ENCODE measurements at places on chromosomes 11 and 22. TPM values are rescaled to one million over a fixed set of nuclear protein-coding genes. Genes with fewer than 3 reads are reported as not detected.

GRCh38 chr11:24531528-24531927 is 34.7 kb downstream of the LUZP2 start:
- DNase-seq = no peak

Gene MMP12
- polyA plus RNA-seq = 4.2 TPM

DNA sequence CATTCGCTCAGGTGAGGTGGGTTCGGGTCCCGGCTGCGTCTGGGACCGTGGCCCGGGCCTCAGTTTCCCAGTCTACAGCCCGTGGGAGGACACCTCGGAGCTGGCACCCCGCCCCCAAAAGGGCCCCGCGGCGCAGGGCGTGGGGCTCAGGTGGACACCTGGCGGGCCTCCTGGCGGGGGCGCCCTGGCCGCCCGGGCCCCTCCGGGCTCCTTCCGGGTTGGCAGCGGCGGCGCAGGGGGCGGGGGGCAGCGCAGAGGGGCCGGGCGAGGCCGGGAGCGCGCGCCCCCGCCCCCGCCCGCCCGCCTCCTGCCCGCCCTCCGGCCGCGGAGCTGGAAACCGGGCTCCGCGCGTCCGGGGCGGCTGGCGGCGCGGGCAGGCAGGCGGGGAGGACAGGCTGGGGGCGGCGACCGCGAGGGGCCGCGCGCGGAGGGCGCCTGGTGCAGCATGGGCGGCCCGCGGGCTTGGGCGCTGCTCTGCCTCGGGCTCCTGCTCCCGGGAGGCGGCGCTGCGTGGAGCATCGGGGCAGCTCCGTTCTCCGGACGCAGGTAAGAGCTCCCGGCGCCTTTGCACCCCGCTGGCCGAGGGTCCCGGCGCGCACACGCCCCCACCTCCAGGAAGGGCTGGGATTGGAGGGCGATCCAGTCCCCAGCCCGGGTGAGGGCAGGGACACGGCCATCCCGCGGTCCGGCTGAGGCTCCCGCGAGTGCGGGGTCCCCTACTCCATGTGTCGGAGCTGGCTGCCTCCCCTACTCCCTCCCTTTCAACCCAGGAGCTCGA is at the start of gene EMID1:
TSS of gene EMID1 (plus strand) at position 303 of the 778 bp plus-strand sequence. CDS start at position 446, 143 bp downstream.
- DNase-seq = no peak

DNA sequence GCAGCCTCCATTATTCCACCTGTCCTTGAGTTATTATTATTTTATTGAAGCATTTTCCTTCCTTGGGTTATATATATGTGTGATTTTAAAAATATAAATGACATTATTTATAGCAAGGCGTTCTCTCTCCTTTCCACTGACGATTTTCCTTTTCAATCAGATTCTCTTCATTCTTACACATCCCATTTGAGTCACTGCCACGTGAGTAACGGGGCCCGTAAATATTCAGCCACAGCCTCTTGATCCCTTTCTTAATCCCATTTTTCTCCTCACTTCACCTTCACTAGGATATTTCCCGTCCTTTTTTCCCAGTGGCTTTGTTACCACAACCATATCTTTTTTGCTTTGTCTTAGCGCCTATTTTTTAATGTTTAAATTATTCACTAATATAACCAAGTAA is 396.2 kb downstream of the NTM start:
- no peak for DNase-seq

- no peak for DNase-seq
Measured at GRCh38 chr11:68977781-68978625, 2.8 kb downstream of the MRGPRD start.

GRCh38 chr22:36913427-36914389 is at the start of gene CSF2RB:
Gene CSF2RB (plus strand): TSS chr22:36913628. CDS start chr22:36922208, 8,580 bp downstream.
- DNase-seq = no peak

Gene BIRC3
- 1.1 TPM for polyA plus RNA-seq

Gene CNGA4
- 0.30 TPM for polyA plus RNA-seq

- DNase-seq = no peak
Measured at GRCh38 chr11:33899400-33900037, 7.6 kb upstream of the LMO2 start.

Gene FOLR2
- polyA plus RNA-seq = 8.1 TPM

GRCh38 chr11:102610200-102610599 is 14.9 kb downstream of the MMP20 start:
- DNase-seq = no peak

DNA sequence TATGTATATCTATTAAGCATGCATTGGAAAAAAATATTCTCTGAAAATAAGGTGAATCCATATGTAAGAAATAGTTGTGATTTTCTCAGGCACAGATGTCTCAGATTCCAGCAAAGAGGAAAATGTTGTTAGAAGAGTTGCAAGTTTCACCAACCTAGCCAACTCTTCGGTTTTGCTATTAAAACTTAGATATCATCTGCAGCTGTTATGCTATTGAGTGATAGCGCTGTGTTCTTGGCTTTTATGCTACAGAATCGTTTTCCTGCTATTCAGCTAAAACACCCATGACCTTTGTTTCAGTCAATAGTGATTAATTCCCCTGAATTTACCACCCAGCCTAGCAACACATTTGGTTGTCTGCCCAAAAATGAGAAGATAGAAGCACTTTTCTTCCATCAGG is 795.6 kb upstream of the ANO3 start:
- no peak for DNase-seq

Gene SHISA8
- polyA plus RNA-seq = 1.0 TPM

DNA sequence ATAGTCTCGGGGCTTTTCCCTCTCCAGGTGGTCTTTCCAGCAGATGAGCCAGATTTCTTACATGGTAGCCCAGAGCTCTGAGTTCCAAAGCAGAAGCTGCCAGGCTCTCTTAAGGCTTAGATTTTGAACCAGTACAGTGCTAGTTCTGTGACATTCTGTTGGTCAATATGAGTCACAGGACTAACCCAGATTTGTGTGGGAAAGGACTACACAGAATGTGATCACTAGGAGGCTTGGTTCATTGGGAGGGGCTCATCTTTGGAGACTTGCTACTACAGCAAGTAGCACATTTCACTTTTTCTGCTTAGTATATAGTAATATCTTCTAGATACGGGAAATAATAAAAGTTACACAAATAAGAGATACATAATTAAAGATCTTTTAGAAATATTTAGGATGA is 24.1 kb downstream of the RNF214 start:
- DNase-seq = no peak

GRCh38 chr22:17965538-17966402 is 58.6 kb downstream of the MICAL3 start:
- no peak for DNase-seq

Gene MRGPRD
- not detected for polyA plus RNA-seq

DNA sequence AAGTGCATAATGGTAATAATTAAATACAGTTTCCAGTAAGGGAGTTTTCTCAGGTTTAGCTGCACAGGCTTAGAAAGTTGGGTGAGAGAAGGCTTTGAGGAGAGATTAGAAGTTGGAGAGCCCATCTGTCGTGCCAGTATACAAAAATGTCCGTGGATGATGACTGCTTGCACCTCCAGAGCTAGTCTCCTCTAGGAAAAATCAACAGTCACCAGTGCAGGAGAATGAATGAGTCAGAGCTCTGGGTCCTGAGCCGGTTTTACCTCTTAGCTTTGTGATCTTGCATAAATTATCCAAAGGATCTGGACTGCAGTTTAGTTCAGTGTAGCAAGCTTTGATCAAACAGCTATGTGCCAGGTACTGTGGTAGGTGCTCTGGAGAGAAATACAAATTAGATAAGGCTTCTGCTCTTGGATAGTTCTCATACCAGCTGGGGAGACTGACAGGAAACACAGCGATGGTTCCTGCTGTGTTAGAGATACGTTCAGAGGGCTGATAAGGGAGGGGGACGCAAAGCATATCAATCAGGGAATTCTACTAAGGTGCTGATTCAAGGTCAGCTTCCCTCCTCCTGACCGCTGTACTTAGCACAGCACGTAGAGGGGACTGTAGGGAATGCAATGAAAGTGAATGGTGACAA is 125.9 kb downstream of the TEAD1 start:
- peak; percentile 65 for DNase-seq

Gene ROM1
- polyA plus RNA-seq = 4.8 TPM

Gene PNPLA5
- 0.07 TPM for polyA plus RNA-seq

- no peak for DNase-seq
Measured at GRCh38 chr22:43152357-43153071, 1.2 kb downstream of the TSPO start.

GRCh38 chr22:30557243-30557642 is 10.7 kb upstream of the SEC14L6 start:
- DNase-seq = no peak

- DNase-seq = no peak
Measured at GRCh38 chr11:67562963-67563704, 20.5 kb upstream of the GSTP1 start.

GRCh38 chr11:119474682-119475596 is 52.0 kb upstream of the THY1 start:
- peak; percentile 55 for DNase-seq

Gene OR52B6
- polyA plus RNA-seq = not detected

DNA sequence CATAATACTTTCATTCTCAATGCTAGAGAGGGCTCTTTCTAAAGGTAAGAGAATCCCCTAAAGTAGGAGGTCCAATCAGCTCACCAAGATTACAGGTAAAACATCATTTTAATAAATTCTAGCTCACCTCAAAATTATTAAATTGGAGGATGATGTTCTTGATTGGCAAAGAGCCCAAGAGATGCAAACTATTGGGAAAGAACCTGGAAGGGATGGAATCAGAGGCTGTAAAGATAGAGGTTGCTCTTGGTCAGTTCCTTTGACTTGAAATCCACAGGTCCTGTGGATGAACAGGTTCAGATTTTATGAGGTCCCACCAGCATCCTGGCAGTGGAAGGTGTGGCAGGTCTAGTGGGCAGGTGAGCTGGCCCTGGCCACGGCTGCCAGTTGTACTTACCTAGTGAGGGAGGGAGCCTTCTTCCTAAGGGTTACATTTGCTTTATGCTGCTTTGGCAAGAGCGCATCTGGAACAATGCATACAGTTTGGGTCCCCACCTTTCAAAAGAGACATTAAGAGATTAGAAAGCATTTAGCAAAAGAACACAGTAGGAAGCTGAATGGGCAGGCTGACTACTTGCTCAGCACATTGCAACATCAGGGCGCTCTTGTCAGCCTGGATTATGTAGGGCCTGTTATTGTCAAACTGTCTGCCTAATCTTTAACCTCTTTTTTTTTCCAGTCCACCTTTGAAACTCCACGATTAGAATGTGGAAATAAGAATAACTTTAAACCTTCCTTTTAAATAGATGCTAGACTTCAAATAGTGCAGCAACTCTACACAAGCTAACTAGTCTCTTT is 97.0 kb downstream of the RDX start:
- no peak for DNase-seq

Gene POGLUT3
- polyA plus RNA-seq = 42.1 TPM

Gene DGCR6
- polyA plus RNA-seq = 8.6 TPM

DNA sequence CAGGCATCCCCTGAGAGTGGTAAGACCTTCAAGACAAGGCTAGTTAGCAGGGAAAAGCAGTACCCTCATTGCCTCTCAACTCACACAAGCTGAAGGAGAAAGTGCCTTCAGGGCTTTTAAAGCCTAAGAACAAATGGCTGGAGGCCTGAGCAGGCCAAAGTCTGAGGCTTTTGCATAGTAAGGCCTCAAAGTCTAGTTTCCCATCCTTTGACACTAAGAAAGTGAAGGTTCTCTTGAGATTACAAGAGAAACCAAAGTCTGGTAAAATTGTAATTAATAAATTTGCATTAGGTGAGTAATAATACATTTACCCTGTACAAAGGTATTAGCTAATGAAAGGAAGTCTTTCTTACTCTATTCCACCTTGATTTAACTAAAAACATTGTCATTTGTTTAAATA is 47.0 kb upstream of the CCDC89 start:
- DNase-seq = no peak

DNA sequence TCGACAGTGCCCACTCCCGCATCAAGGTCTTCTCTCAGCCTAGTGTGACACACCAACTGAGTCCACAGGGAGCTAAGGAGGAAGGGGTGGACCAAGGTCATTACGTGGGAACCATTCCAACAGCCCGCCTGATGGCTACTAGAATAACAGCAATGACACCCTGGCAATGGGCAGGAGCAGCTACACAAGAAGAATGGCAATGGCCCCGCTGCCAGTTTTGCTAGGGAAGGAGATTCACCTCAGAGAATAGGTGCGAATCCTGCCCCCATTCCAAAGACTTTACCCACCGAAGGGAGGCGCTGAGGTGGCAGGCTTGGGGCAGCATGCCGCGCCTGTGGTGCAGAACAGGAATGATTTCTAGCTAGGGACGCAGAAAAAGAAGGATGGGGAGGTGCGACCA is 9.1 kb downstream of the WT1 start:
- DNase-seq = no peak

- no peak for DNase-seq
Measured at GRCh38 chr22:17109113-17109865, 11.9 kb downstream of the TMEM121B start.

Gene SPTBN2
- 41.8 TPM for polyA plus RNA-seq

All from renal cortex interstitium (tissue), 15 donors.